Stimulated activated memory B cell treated with anti-CD40 and anti-IgM and Interleukin-4, amounts not matched to agents 10 μg/mL and 1 μg/mL and 100 μg/mL, for 72 hours (primary cell): ENCODE measurements at places on chromosomes 4 and X.

DNA sequence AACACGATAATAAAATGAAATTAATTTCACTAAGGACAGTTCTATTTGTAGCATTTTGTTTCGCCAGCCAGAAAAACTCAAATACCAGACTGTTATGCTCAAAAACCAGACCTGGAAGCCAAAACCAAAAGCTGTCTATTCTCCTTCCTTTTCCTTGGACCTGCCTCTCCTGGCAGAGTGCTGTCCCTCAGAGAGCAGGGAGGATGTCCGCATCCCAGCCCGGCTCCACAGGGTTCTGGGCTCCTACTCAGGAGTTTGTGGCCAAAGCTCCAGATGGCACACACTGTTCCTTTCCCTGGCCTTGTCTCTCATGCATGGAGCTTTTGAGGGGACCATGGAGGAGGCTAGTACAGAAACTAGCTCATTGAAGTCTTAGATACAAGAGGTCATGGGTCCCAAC, 41.9 kb upstream of the C1QTNF7 start:
- no peak for ATAC-seq

- no peak for ATAC-seq
Observed at GRCh38 chr4:184819786-184820185, 6.0 kb downstream of the ACSL1 start.

GRCh38 chrX:108993909-108994308, 257.5 kb upstream of the IRS4 start:
- no peak for ATAC-seq

DNA sequence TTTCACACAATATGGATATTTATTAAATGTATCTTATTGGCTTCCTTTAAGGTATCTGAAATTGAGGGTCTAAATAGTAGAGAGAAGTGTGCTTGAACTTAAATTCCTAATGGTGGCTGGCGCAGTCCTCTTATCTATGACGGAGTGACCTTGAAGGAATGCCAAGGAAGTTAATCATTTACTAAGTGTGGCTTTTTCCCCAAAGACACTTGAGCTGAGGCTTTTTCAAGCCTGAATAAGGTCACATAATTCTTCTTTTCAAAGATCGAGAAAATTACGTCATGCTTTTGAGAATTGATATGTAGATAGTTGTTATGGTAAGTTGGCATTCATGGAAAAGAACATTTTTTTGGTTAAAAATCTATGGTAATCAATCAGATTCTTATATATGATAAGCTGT, 11.7 kb upstream of the PRPS2 start:
- no peak for ATAC-seq

- ATAC-seq: no peak
Observed at GRCh38 chr4:89528526-89529133, 221.0 kb upstream of the GPRIN3 start.

- ATAC-seq: no peak
Observed at GRCh38 chr4:112130906-112131305, 14.3 kb upstream of the FAM241A start.

- ATAC-seq: no peak
Observed at GRCh38 chrX:1442016-1442665, 10.6 kb downstream of the ASMTL start.

DNA sequence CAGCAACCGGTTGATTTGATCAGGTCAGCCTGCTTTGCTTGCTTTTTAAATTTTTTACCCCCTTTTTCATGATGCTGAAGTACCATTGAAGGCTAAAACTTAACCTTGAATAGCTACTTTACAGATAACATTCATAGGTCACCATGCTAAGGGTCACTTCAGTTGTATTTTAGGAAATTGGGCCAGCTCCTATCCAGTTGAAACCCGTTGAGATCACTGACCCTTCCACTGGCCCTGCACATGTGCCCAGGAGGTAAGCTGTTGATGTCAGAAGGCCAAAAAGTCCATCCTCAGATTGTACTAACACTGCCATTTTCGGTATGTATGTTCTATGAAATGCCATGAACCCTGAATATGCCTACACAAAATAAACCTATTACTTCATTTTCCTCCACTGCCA, 133.0 kb upstream of the FAT4 start:
- ATAC-seq: no peak

DNA sequence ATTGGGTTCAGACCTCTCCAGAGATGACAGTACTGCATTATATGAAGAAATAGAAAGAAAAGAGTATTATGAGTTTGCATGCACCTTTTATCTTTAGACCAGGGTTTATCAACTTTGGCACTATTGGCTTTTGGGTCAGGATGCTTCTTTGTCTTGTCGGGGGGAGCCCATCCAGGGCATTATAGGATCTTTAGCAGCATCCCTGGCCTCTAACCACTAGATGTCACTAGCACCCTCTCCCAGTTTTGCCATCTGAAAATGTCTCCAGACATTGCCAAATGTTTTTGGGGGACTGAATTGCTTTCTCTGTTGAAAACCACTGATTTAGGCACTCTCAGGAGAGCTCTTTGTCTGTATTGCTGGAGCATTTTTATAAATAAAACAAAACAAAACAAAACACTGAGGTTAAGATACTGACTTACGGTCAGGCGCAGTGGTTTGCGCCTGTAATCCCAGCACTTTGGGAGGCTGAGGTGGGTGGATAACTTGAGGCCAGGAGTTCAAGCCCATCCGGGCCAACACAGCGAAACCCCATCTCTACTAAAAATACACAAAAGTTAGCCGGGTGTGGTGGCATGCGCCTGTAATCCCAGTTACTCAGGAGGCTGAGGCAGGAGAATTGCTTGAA, 23.6 kb downstream of the CA5B start:
- ATAC-seq: no peak

GRCh38 chrX:141903400-141904155, at the start of gene MAGEC1:
TSS of gene MAGEC1 (plus strand) at chrX:141903894. CDS start at chrX:141905073, 1,179 bp downstream.
- no peak for ATAC-seq

- ATAC-seq: no peak
Observed at GRCh38 chrX:150184491-150184890, 178.6 kb upstream of the MAMLD1 start.

GRCh38 chrX:121333942-121334341, 286.5 kb downstream of the GLUD2 start:
- ATAC-seq: no peak

- ATAC-seq: no peak
Observed at GRCh38 chrX:101274198-101274597, 16.9 kb downstream of the TAF7L start.

DNA sequence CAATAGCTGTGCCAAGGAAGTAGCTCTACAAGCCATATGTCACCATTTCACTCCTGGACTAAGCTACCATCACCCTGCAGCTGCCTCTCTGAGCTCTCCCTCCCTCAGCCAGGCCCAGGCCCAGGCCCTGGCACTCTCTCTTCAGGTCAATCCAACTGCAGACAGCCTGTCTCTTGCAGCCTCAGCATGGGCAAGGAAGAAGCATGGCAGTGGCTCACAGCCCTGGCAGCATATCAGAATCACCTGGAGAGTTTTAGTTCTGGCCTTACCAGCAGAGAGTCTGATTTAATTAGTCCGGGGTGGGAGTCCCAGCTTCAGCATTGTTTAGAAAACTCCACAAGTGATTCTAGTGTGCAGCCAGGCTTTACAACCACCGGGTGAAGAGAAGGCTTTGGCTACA, 31.5 kb downstream of the NALF2 start:
- ATAC-seq: no peak

GRCh38 chr4:109155084-109155483, 147.4 kb downstream of the COL25A1 start:
- ATAC-seq: no peak

- no peak for ATAC-seq
Observed at GRCh38 chr4:169677150-169677748, 56.9 kb downstream of the CLCN3 start.

DNA sequence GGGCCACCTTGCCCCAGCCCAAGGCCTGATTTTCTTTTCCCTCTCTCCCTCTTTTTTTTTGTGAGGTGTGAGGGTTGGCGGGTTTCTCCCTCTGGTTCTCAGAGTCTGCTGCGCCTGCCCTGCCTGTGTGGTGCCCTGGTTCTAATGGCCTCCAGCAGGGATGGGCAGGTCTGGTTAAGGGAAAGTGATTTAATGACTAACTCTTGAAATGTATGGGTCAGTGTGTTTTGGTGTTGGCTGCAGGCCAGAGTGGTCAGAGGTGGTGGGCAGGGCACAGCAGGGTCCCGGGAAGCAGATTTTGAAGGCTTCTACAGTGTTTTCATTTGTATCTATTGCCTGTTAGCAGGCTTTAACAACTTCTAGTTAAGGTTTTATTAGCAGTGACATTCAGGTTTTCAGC, 39.0 kb downstream of the JADE1 start:
- ATAC-seq: no peak

DNA sequence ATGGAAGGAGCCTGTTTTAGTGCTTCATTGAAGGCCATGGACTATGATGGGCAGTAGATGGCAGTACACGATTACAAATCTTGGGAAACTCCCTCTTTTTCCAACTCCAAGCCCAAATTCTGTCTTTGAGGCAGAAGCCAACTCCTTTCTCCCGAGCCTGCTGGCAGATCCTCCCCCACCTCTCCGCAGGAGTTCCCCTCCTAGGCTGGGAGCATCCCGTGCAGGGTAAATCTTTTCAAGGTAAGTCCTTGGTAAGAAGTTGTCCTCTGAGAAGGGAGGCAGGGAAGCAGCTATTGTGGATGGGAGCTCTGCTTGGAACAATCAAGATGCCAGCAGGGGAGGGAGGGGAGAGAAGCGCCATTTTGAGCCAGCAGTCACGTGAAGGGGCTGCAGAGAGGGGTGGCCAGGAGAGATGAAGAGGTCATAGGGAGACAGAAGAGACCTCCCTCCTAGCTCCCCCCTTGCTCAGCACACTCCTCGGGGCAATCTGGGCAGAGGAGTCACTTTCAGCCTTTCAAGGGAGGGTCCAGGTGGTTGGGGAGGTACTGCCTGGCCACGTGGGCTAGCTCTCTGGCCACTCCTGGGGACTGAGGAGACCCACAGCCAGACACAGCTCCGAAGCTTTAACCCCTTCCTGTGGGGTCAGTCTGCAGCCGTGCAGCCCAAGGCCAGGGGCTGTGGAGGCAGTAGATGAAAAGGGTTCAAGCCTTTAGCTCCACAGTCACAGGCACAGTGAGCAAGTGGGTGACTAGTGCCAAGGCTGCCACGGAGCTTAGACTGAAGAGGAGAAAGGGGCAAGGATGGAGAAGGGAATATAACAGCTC, 9.6 kb downstream of the CC2D2A start:
- ATAC-seq: no peak

- no peak for ATAC-seq
Observed at GRCh38 chrX:14125462-14125861, 95.8 kb upstream of the GEMIN8 start.

- ATAC-seq: no peak
Observed at GRCh38 chrX:135411893-135412292, 9.9 kb upstream of the SMIM10L2A start.

- ATAC-seq: no peak
Observed at GRCh38 chr4:28391877-28392276, 1531.2 kb downstream of the STIM2 start.

- ATAC-seq: no peak
Observed at GRCh38 chr4:159293811-159294515, 191.1 kb downstream of the RAPGEF2 start.
